ENCODE measurements at places on chromosomes 3 and 15.

GRCh38 chr3:37862219-37862902, 681 bp downstream of the CTDSPL start:
- DNase-seq, result peak; percentile 67

- no peak for DNase-seq
Observed at GRCh38 chr3:39469258-39469657, 1.8 kb downstream of the MOBP start.

DNA sequence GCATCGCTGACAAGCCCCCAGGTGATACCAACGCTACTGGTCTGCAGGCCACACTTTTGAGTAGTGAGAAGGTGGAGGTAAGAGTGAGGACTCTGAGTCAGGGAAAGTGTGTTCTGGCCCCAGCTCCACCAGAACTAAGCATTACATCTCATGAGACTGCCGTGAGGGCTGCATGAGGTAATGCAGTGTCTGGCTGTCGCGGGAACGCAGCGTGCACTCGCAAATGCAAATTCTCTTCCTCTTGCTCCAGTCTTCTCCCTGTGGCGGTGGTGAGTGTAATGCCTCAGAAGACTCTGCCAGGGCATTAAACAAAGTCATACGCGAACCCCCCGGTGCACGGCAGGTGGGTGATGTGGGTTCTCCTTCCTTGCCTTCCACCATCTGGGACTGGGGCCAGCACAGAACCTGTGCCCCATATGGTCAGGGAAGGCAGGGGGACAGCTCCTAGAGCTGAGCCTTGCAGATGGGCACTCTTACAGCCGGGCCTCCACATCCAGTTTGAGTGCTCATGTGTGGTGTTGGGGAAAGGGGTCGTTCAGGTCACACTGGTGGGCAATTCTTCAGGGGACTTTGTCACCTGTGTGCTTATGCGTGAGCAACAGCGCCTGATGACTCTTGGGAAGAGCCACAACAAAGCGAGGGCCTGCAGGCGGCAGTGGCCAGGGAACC, 175.8 kb downstream of the XXYLT1 start:
- no peak for DNase-seq

GRCh38 chr3:177827511-177828207, 630.4 kb upstream of the TBL1XR1 start:
- DNase-seq, result no peak

DNA sequence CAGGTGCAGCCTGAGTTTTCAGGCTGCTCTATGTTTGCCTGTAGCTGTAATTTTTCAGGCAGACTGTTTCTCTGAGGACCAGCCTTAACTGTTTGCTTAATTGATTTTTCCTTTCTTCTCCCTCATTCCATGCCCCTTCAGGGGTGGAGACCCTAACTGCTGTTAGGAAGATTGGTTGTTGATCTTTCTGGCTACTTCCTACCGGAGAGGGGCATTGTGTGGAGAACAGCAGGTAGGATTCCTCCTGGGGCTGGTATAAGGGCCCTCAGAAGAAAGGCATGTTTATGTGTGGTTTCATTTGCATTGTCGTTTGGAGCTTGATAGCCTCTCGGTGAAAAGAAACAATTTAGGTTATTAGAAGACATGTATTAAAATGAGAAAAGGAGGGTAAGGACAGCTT, 56.9 kb upstream of the GOLGA6L2 start:
- no peak for DNase-seq

DNA sequence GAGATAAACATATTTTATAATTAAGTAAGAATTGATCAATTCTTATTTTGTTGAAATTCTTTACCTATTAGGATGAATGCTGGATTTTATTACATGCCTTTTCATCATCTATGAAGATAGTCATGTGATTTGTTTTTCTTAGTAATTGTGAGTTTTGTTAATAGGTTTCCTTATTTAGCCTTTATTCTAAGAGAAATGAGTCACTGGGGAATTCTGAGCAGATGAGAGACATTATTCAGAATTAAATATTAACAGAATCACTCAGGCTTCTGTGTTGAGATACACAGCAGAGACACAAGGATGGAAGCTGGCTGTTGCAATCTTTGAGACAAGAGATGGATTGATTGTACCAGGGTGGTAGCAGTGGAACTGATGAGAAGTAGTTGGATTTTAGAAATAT, 7.4 kb upstream of the ANO10 start:
- no peak for DNase-seq

DNA sequence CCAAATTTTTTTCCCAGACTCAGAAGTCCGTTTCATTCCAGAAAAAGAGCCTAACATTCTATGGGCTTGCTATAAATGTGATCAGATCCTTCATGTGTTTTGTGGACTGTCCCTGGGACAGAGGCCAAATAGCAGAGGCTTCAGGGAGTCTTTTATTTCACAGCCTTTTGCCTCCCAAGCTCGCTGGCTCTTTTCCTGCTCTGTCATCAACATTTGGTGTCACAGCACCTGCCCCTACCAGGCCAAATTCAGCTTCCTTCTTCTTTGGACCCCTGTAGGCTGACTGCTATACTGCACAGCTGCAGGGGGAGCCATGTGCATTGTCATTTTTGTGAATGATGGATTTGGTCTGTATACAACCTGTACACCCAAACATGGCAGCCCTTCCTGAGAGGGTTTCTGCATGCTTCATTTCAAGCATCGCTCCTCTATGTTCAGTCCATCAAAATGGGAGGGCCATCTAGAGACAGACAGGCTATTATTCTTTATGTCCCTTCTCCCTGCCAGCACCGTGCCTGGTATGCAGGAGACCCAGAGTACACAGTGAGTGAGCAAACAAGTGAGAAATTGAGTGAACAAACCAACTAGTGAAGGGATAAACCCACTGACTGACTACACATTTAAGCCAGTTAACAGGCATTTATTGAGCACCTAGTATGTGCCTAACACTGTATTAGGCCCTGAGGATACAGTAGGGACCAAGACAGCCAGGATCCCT, 17.9 kb upstream of the RPP14 start:
- DNase-seq, result no peak

DNA sequence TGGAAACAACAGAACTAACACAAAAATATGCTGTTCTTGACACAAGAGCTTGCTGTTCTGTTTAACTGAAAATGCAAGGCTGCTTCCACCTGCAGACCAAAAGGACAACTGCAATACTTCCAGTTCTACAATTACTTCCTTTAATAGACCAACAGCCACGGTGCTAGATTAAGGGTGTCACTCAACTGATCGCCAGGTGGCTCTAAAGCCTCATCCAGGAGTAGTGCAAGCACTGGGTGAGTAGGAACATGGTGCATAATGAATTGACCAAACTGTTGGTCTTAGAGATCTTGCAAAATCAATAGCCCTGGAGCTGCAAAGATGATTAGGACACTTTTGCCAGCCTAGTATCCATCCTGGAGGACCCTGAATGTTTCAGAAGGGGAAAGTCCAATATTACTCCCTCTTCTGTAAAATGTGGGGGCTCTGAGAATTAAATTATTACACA, 3.6 kb upstream of the CLDN16 start:
- no peak for DNase-seq

DNA sequence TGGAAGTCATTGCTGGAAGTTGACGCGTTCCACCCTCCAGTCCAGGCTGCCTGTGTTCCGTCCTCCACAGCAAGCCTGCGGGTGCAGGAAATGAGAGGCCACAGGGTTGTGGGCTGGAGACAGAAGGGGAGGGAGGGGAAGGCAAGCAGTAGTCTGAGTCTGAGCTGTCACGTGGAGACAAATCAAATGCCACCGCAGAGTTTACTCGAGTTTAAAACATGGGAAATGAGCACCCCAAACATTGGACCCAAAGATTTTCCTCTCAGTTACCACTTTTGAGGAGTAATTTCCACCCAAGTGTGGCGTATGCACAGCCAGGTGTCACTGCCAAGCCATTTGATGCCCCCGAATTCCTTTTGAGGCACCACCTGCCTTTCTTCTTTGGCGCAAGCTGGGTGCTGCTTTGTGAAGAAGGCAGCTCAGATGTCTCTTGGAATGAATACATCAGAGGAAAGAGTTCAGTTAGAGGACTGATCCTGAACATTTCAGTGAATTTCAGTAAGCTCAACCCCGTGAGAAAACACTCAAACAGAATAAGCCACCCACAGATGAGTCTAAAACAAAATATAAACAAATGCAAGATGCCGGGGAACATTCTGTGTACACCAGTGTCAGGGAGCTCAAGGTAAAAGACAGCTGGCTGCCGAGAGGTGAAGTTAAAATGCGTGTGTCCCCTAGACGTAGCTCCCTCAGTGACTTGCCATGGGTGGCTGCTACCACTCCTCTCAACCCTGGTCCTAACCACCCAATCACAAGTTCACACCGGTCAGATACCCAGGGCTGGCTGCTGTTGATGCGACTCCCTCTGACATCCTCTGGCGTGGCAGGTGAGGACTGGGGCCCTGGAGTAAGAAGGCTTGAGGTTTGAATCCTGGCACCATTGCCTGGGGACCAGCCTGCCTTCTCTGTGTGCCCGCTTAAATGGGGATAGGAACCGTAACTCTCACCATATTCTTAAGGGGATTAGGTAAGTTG, 203.8 kb downstream of the UACA start:
- peak; percentile 25 for DNase-seq

GRCh38 chr3:133706033-133706432, 40.2 kb upstream of the TF start:
- DNase-seq, result no peak

DNA sequence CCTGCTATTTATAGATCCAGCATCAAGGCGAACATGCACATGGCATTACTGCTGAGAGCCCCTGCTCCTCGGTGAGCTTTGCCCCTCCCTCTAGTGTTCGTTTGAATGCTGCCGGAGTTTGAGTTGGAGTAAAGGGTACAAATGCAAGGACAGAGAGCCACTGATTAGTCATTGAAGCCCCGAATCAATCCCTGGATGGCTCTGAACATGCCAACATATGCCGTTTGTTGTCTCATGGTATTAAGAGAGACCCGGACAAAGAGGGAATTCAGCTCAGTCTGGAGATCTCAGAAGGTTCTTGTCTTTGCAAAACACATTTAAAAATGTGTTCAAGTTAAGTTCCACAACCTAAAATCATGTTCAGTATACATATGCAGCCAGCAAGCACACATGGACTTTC, 789.2 kb upstream of the NR2F2 start:
- DNase-seq, result no peak

DNA sequence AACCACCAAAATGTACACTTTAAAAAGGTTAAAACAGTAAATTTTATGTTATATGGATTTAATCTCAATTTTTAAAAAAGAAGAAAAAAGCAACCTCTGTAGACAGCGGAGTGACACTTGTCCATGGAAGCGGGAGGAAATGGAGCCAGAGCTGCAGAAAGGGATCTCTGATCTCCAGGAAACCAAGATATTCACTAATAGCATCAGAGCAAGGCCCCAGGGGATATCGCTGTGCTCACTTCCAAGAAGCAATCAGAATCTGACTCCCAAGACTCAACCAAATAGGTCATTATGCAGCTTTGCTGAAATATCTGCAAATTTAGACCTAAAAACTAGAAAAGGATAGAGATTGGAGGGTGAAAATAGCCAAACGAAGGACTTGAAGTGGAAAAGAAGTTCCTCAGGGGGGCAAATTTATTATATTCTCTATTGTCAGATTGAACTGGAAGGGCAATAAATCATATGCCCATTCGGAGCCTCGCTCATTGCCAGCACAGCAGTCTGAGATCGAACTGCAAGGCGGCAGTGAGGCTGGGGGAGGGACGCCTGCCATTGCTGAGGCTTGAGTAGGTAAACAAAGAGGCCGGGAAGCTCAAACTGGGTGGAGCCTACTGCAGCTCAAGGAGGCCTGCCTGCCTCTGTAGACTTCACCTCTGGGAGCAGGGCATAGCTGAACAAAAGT, 62.0 kb upstream of the ATP2C1 start:
- peak; percentile 27 for DNase-seq

- DNase-seq, result peak; percentile 69
Observed at GRCh38 chr3:79018671-79019136, 749.1 kb downstream of the ROBO1 start.

Data from nephron progenitor cell (in vitro differentiated cells).